ENCODE measurements at places on chromosomes 2 and 18.

GRCh38 chr2:176105730-176106580 is 1.1 kb upstream of the HOXD11 start:
- no peak for DNase-seq
- peaks cover 93% of the 10 kb centered on the region for H3K27me3 ChIP-seq
- peaks cover 22% of the 10 kb centered on the region for H3K4me1 ChIP-seq
- H3K27ac ChIP-seq = no peak overlapping the region

GRCh38 chr18:70822117-70822516 is 533.3 kb downstream of the SOCS6 start:
- no peak overlapping the region for H3K4me3 ChIP-seq
- no peak overlapping the region for H3K27ac ChIP-seq

DNA sequence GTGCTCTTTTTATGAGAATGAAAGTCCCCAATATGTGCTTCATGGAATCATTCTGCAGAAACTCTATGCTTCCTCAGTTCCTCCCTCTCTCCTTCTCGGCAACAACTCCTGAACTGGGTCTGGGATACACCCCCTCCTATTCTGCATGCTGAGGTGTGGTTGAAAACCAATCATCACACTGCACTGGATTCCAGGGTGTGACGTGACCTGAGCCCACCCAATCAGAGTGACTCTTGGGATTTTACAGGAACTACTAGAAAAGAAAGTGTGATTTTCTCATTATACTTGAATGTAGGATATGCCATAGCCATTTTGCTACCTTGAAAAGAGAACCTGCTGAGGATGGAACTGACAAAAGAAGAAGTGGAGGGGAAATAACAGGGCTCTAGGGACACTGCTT is 36.3 kb downstream of the ACVR1 start:
- peaks cover 9% of the 10 kb centered on the region for H3K36me3 ChIP-seq
- no peak for DNase-seq
- H3K4me1 ChIP-seq = peaks cover 33% of the 10 kb centered on the region

GRCh38 chr2:102253140-102253752 is 58.1 kb upstream of the IL1RL1 start:
- H3K36me3 ChIP-seq = no peaks in the 10 kb centered on the region
- no peaks in the 10 kb centered on the region for H3K27me3 ChIP-seq
- no peak overlapping the region for H3K4me3 ChIP-seq
- peak; percentile 57 for DNase-seq
- H3K27ac ChIP-seq = no peak overlapping the region

DNA sequence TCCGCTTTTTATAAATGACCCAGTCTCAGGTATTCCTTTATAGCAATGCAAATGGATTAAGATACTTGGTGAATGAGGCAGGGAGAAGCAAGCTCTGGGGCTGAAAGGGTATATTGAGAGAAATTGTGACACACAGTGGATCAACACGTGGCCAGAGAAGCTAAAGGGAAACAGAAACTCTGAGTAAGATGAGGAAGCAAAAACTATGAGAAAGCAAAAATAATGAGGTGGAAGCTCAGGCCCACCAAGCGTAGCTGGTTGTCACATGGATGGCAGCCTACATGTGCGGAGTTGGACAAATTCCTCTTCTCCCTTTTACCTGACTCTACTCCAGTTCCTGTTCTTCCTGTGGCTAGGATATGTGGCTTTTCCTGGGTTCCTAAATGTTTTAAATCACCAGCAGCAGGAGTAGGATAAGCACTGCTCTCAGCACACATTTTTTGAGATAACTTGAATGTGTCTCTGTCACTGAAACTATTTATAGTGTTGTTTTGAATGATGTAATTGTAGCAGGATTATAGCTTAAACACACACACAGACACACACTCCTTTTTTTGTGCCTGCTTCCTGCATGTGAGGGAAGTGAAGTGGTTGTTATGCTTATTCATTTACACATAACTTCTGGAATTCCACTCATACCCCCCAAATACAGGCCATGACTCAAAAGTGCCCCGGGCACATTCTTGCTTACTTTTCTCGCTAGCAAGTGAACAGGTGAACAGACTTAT is 30.1 kb upstream of the EPC2 start:
- H3K27me3 ChIP-seq = no peaks in the 10 kb centered on the region
- no peaks in the 10 kb centered on the region for H3K36me3 ChIP-seq
- peaks cover 10% of the 10 kb centered on the region for H3K4me1 ChIP-seq
- peak; percentile 80 for DNase-seq
- no peak overlapping the region for H3K4me3 ChIP-seq
- peak overlapping the region; percentile 70 for H3K27ac ChIP-seq

GRCh38 chr2:18527326-18527725 is 33.1 kb downstream of the RDH14 start:
- H3K27ac ChIP-seq = no peak overlapping the region
- H3K4me3 ChIP-seq = no peak overlapping the region
- H3K4me1 ChIP-seq = no peaks in the 10 kb centered on the region
- H3K27me3 ChIP-seq = no peaks in the 10 kb centered on the region
- no peaks in the 10 kb centered on the region for H3K36me3 ChIP-seq

- H3K27ac ChIP-seq = no peak overlapping the region
- H3K27me3 ChIP-seq = no peaks in the 10 kb centered on the region
- DNase-seq = no peak
- no peaks in the 10 kb centered on the region for H3K36me3 ChIP-seq
- H3K4me1 ChIP-seq = no peaks in the 10 kb centered on the region
Observed at GRCh38 chr2:16028644-16029043, 88.3 kb downstream of the MYCN start.

DNA sequence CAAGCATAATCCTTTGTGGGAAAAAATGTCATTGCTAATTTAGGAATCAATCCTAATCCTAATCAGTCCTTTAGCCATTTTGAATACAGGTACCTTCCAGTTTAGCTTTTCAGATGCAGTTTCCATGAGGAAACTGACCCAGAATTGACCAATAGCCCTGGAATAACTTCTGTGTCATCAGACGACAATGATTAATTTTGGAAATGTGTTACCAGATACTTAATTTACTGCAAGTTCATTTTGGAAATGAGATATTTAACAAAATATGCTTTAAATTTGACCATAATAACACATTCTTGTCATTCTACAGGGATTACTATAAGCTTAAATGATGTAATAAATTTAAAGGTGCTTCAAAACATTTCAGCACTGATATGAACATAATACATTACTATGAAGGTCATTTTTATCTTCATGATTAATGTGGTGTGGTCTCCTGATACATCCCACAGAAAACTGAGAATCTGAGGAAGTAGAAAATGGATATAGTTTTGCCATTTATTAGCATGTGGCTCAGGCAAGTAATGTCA is 129.8 kb upstream of the SH3BP4 start:
- peaks cover 17% of the 10 kb centered on the region for H3K4me1 ChIP-seq
- H3K27me3 ChIP-seq = peaks cover 3% of the 10 kb centered on the region
- no peak overlapping the region for H3K4me3 ChIP-seq
- peak overlapping the region; percentile 99 for H3K27ac ChIP-seq
- H3K36me3 ChIP-seq = no peaks in the 10 kb centered on the region
- DNase-seq = no peak

DNA sequence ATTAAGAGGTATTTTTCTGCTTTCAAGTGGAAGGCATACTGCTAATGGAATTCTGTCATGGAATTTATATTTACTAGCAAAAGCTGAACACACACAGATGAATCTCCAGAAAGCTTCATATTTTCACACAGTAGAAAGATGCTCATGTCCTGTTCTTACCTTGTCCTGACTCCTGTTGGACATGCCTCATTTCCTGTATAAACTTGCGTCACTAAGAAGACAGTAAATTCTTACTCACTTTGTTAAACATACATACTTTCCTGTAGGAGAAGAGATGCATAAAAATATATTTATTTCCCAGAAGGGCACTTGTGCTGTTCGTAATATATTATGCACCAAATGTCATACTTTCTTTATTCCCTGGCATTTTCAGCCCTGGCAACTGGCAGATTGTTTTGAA is 238.3 kb upstream of the RASGRP3 start:
- H3K4me3 ChIP-seq = no peak overlapping the region
- no peaks in the 10 kb centered on the region for H3K27me3 ChIP-seq
- no peak overlapping the region for H3K27ac ChIP-seq
- H3K4me1 ChIP-seq = peaks cover 2% of the 10 kb centered on the region

- no peak overlapping the region for H3K27ac ChIP-seq
- H3K27me3 ChIP-seq = no peaks in the 10 kb centered on the region
- no peaks in the 10 kb centered on the region for H3K4me1 ChIP-seq
- no peak overlapping the region for H3K4me3 ChIP-seq
Observed at GRCh38 chr2:173696274-173696673, 268.9 kb downstream of the SP3 start.

- peak; percentile 24 for DNase-seq
- H3K27me3 ChIP-seq = no peaks in the 10 kb centered on the region
- no peak overlapping the region for H3K4me3 ChIP-seq
- no peak overlapping the region for H3K27ac ChIP-seq
Observed at GRCh38 chr2:238024986-238025385, 35.8 kb upstream of the SCLY start.

- H3K4me3 ChIP-seq = no peak overlapping the region
- no peaks in the 10 kb centered on the region for H3K27me3 ChIP-seq
- DNase-seq = peak; percentile 10
- no peaks in the 10 kb centered on the region for H3K36me3 ChIP-seq
Observed at GRCh38 chr2:127348426-127349000, 39.3 kb downstream of the MAP3K2 start.

DNA sequence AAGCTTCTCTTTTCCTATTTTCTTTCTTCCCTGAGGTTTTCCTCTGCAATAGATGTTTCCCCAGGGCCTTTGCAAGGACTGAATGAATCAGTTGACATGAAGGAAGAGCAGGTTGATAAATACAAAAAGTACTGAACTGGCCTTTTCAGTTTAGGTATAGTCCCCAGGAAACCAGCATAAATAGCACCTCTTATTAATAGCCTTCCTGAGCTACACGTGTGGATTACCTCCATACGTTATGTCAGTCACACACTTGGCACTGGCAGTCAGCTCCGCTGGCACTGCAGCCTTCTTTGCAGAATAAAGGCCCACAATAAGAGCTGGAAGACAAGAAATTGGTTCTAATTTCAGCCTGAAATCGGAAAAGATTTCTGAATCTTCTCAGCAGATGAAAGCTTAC is 60.7 kb downstream of the KCTD18 start:
- H3K36me3 ChIP-seq = peaks cover 33% of the 10 kb centered on the region
- H3K4me1 ChIP-seq = no peaks in the 10 kb centered on the region
- H3K27ac ChIP-seq = no peak overlapping the region
- no peak overlapping the region for H3K4me3 ChIP-seq
- no peaks in the 10 kb centered on the region for H3K27me3 ChIP-seq

GRCh38 chr2:50443868-50444630 is 587.9 kb downstream of the NRXN1 start:
- H3K4me1 ChIP-seq = no peaks in the 10 kb centered on the region
- H3K36me3 ChIP-seq = no peaks in the 10 kb centered on the region
- H3K4me3 ChIP-seq = no peak overlapping the region
- DNase-seq = peak; percentile 38

GRCh38 chr2:238841542-238842164 is 6.2 kb upstream of the TWIST2 start:
- H3K27me3 ChIP-seq = peaks cover 42% of the 10 kb centered on the region
- no peak for DNase-seq
- peaks cover 4% of the 10 kb centered on the region for H3K4me1 ChIP-seq
- no peak overlapping the region for H3K4me3 ChIP-seq
- H3K36me3 ChIP-seq = no peaks in the 10 kb centered on the region
- H3K27ac ChIP-seq = no peak overlapping the region

DNA sequence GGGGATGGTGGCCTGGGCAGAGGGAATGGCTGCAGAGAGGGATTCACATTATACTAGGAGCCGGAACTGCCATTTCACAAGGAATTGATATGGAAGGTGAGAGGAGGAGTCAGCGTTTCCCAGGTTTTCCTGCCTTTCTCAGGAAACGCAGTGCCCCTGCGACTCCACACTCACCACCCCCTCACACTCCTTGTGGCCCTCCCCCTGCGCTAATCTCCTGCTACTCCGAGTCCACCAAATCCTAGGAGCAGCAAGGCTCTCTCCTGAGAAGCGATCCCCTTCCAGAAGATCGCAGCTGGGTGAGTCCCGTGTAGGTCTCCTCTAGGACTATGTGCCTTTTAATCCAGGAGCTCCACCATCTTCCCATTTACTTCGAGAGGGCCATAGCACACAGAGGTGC is 140.6 kb downstream of the VAPA start:
- no peaks in the 10 kb centered on the region for H3K27me3 ChIP-seq
- DNase-seq = no peak
- no peak overlapping the region for H3K4me3 ChIP-seq

DNA sequence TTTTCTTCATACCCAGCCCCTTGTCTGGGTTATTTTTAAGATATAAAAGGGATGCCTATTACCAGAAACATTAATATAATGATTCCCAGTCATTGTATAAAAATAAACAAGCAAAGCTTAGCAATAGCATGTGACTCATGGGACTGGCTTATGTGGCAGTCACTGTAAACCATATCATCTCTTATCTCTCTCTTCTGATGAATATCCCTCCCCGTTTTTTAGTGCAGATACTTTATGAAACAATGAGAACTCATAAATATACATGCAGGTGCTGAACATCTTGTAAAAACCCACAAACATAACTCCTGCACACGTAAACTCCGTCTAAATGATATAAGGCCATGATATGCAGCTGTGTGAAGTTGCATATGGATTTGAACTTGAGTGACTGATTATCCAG is 154.9 kb downstream of the MGAT5 start:
- H3K4me3 ChIP-seq = no peak overlapping the region
- H3K4me1 ChIP-seq = peaks cover 10% of the 10 kb centered on the region
- H3K36me3 ChIP-seq = no peaks in the 10 kb centered on the region

GRCh38 chr2:42925742-42926433 is 133.5 kb upstream of the HAAO start:
- H3K36me3 ChIP-seq = no peaks in the 10 kb centered on the region
- H3K27ac ChIP-seq = peak overlapping the region; percentile 99
- H3K4me1 ChIP-seq = peaks cover 66% of the 10 kb centered on the region
- DNase-seq = no peak

DNA sequence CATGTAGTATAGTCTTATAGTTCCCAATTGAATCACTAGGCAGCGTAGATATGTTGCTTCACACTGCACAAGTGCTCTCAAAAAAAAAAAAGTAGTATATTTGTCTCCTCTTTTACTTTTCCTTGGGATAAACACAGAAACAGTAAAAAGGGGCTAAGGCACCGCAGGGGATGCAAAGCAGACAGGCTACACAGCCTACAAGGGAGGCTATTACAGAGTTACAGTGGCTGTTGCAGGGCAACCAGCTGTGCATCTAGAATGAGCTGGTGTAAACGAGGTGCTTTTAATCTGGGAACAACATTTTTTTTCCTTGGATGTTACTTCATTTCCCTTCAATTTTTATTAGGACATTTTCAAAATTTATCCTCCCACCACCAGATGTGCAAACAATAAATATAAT is 1934.7 kb upstream of the CELF4 start:
- no peaks in the 10 kb centered on the region for H3K36me3 ChIP-seq
- H3K4me1 ChIP-seq = no peaks in the 10 kb centered on the region
- no peak overlapping the region for H3K4me3 ChIP-seq
- no peak overlapping the region for H3K27ac ChIP-seq
- H3K27me3 ChIP-seq = no peaks in the 10 kb centered on the region

GRCh38 chr18:23247896-23248295 is 112.6 kb downstream of the CABLES1 start:
- no peak for DNase-seq
- H3K27me3 ChIP-seq = no peaks in the 10 kb centered on the region
- no peak overlapping the region for H3K4me3 ChIP-seq
- H3K36me3 ChIP-seq = peaks cover 54% of the 10 kb centered on the region
- no peak overlapping the region for H3K27ac ChIP-seq

All from mesenchymal stem cell (in vitro differentiated cells and primary cell).